ENCODE measurements at places on chromosomes 2 and 18. TPM values are rescaled to one million over a fixed set of nuclear protein-coding genes. Genes with fewer than 3 reads are reported as not detected.

- DNase-seq: no peak
These were observed 70.4 kb downstream of the MYL12B start for GRCh38 chr18:3332376-3332775.

- no peak for DNase-seq
These were observed 38.6 kb upstream of the ZFP36L2 start for GRCh38 chr2:43265001-43265400.

- no peak for DNase-seq
These were observed 8.2 kb downstream of the ACTR3 start for GRCh38 chr2:113898081-113898480.

DNA sequence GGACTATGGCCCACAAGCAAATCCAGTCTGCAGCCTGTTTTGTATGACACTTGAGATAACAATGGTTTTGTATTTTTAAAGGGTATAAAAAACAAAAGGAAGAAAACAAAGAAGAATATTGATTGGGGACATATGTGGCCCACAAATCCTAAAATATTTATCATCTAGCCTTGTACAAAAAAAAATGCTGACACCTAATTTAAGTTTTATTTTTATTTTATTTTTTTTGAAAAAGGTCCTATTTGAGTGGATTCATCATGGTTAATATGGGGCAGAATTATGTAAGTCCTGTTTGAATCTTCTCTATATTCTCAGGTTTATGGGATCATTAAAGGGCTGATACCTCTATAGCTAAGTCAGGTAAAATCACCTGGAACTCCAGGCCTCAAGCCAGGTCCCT lies 525.7 kb downstream of the LRP1B start:
- DNase-seq: no peak

DNA sequence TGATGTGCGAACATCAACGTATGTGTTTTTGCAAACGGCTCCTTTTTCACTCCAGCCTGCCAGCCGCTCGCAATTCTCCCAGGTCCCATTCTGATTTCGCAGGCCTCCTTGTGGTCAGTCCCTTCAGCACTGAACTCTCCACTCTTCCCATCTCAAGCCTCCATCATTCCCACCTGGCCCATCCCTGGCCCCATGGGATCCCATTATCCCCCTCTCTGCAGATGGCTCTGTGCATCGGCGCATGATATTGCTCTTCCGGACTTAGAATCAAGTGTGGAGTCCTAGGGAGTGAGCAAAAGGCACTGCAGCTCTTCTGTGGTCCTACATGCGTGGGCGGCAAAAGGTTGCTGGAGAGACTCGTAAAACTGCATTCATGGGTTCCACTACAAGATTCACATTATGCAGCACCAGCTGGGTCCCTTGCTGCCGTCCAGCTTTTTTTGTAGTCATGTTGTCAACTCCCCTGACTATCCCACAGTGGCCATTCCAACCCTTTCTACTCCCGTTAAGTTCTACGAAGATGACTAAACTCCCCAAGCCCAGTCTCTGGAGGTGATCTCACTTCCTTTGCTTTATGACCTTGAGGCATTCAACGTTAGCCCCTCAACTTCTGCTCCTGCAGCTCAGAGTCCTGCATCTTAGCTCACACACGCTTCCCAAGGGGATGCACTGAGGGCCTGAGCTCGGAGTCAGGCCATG lies 125.3 kb upstream of the NRP2 start:
- DNase-seq: no peak

DNA sequence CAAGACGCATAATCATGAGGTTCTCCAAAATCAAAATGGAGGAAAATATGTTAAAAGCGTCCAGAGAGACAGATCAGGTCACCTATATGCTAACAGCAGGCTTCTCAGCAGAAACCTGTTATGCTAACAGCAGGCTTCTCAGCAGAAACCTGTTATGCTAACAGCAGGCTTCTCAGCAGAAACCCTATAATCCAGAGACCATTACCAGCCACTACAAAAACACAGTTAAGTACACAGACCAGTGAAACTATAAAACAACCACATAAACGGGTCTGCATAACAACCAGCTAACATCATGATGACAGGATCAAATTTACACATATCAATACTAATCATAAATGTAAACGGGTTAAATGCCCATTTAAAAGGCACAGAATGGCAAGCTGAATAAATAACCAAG lies 1548.4 kb upstream of the TMEFF2 start:
- no peak for DNase-seq

GRCh38 chr18:67509741-67510391 lies 6.7 kb downstream of the DSEL start:
- DNase-seq: no peak

GRCh38 chr2:231686192-231687100 lies 21.9 kb upstream of the PTMA start:
- no peak for DNase-seq

- no peak for DNase-seq
These were observed 3.5 kb downstream of the CNNM4 start for GRCh38 chr2:96764253-96764637.

- no peak for DNase-seq
These were observed 172.9 kb downstream of the MAIP1 start for GRCh38 chr2:200128296-200128695.

GRCh38 chr2:28300485-28301341 lies 91.9 kb upstream of the FOSL2 start:
- no peak for DNase-seq

- no peak for DNase-seq
These were observed 34.9 kb downstream of the KDM3A start for GRCh38 chr2:86476092-86476491.

DNA sequence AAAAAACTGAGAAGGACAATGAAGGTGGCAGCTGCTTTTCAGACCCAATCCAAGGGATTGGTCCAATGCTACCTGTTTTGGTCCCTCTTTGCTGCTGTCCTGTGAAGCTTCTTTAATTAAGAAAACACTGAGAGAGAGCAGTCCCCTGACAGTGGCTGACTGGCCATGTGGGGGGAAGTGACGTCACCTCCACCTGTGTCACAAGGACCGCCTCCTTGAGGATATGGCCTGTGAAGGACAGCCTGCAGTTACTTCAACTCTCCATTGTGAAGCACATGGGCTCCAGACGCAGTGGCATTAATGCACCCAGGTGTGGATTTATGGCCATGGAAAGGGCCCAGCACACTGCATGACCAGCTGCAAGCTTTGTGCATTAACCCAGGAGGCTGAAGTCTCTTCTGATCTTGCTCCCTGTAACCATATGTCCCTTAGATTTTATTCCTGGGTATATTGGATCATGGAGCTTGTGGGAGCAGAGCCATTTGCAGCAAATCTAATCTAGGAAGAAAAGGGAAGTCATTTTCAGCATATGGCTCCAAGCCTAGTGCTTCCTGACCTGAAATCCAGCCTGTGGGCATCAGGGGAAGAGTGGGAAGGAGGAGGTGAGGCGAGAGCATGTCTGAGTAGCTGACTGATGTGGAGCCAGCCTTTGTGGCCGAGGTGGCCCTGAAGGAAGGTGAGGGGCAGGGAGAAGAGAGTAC lies 32.2 kb downstream of the KIF5C start:
- DNase-seq: no peak

The DSC3 gene
- total RNA-seq: 0.46 TPM

The ERBB4 gene
- total RNA-seq: not detected

The PDE11A gene
- not detected for total RNA-seq

The SPHKAP gene
- not detected for total RNA-seq

The CDK5R2 gene
- total RNA-seq: not detected

The EN1 gene
- total RNA-seq: not detected

The CREG2 gene
- not detected for total RNA-seq

The TPO gene
- not detected for total RNA-seq

The FOXD4L1 gene
- total RNA-seq: 0.18 TPM

The ZNF513 gene
- total RNA-seq: 8.3 TPM

Data from activated naive CD8-positive, alpha-beta T cell treated with anti-CD3 and anti-CD28 coated beads for 36 hours (primary cell).